ENCODE measurements at places on chromosomes 4 and X. TPM values are rescaled to one million over a fixed set of nuclear protein-coding genes. Genes with fewer than 3 reads are reported as not detected.
A peak's percentile ranks its signal among the peaks of the same experiment; 100 is the strongest.

BTK gene
- 2.1 TPM for total RNA-seq

TMSB15C gene
- total RNA-seq: 0.47 TPM

SGCB gene
- 63.9 TPM for total RNA-seq

DNA sequence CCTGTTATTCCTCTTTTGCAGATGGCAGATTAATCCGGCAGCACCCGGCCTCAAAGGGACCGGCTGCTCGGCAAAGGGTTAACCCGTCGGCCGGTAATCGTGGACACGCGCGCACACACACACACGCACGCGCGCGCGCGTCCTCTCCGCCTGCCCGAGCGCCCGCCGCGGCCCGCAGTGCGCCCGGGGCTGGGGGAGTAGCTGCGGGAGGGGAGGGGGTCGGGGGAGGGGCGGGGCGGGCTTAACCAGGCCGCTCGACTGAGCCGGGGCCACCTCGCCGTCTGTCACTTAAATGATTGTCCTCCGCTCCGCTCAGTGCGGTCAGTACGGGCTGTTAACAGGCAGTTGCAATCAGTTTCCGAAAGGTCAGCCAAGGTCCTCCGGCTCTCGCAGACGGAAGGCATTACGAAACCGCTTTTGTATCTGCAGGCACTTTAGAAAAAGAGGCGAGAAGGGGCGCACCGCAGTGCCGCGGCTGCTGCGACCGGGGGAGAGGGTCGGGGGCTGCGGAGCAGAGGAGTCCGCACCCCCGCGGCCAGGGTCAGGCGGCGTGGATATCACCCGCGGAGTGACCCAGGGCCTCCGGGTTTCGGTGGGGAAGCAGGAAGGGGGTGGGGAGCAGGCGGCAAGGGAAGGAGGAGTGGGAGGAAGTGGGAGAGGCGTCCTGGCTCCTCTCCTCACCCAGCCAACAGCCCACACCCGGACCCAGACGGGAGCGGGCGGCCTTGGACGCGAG is 57.3 kb upstream of the BCOR start:
- peaks cover 10% of the 10 kb centered on the region for H3K27me3 ChIP-seq
- H3K4me3 ChIP-seq: peak overlapping the region; percentile 34
- no peaks in the 10 kb centered on the region for H3K36me3 ChIP-seq
- no peaks in the 10 kb centered on the region for H3K4me1 ChIP-seq

DNA sequence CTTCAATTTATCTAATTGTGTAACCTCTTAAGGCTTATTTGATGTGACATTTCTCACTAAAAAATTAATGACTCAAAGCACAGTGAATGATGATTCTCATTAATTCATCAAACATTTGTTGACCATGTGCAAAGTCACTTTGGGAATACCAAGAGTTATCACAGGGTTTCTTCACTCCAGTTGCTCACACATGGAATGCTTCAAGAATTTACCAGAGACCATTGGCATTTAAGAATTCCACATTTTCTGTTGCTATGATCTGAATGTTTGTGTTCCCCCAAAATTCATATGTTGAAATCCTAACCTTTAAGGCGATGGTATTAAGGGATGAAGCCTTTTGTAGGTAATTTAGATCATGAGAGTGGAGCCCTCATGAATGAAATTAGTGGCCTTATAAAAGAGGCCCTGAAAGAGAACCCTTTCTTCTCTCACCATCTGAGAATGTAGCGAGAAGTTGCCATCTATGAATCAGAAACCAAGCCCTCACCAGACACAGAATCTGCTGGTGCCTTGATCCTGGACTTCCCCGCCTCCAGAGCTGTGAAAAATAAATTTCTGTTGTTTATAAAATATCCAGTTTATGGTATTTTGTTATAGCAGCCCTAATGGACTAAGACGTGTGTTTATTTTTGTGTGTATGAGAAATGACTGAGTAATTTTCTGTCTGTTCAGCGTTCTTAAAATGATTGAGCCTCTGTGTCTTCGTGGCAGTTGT is 16.4 kb upstream of the SRPX start:
- H3K27ac ChIP-seq: no peak overlapping the region
- no peak overlapping the region for H3K4me3 ChIP-seq
- no peaks in the 10 kb centered on the region for H3K27me3 ChIP-seq
- no peaks in the 10 kb centered on the region for H3K4me1 ChIP-seq
- DNase-seq: no peak
- no peaks in the 10 kb centered on the region for H3K36me3 ChIP-seq

- no peaks in the 10 kb centered on the region for H3K36me3 ChIP-seq
- no peaks in the 10 kb centered on the region for H3K27me3 ChIP-seq
- no peaks in the 10 kb centered on the region for H3K4me1 ChIP-seq
- no peak for DNase-seq
- H3K27ac ChIP-seq: no peak overlapping the region
Observed at GRCh38 chrX:46152756-46153155, 392.5 kb downstream of the ZNF674 start.

DNA sequence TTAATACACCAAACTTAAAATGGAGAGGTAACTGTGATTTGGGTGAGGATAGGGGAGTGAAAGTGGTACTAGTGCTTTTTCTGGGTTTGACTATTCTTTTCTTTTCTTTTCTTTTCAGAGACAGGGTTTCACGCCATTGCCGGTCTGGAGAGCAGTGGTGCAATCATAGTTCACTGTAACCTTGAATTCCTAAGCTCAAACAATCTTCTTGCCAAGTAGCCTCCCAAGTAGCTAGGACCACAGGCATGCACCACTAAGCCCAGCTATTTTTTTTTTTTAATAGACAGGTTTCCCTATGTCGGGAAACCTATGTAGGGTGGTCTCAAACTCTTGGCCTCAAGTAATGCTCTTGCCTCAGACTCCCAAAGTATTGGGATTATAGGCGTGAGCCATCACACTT is 3.0 kb upstream of the ARMCX4 start:
- H3K27ac ChIP-seq: no peak overlapping the region
- no peak overlapping the region for H3K4me3 ChIP-seq
- no peak for DNase-seq
- no peaks in the 10 kb centered on the region for H3K36me3 ChIP-seq
- no peaks in the 10 kb centered on the region for H3K27me3 ChIP-seq
- no peaks in the 10 kb centered on the region for H3K4me1 ChIP-seq

GRCh38 chr4:5452156-5452555 is 256.2 kb downstream of the EVC2 start:
- no peaks in the 10 kb centered on the region for H3K36me3 ChIP-seq
- no peaks in the 10 kb centered on the region for H3K27me3 ChIP-seq
- H3K27ac ChIP-seq: no peak overlapping the region
- H3K4me1 ChIP-seq: no peaks in the 10 kb centered on the region
- H3K4me3 ChIP-seq: no peak overlapping the region

GRCh38 chr4:113384600-113384999 is 335.1 kb downstream of the ANK2 start:
- peak overlapping the region; percentile 63 for H3K27ac ChIP-seq
- peaks cover 10% of the 10 kb centered on the region for H3K36me3 ChIP-seq
- H3K4me3 ChIP-seq: no peak overlapping the region
